ENCODE measurements at places on chromosomes 12 and 14.

- no peak for DNase-seq
Observed at GRCh38 chr12:112747501-112747900, 44.0 kb upstream of the RPH3A start.

- no peak for DNase-seq
Observed at GRCh38 chr12:30138483-30138882, 354.7 kb upstream of the TMTC1 start.

GRCh38 chr14:72649603-72650227 is 244.2 kb downstream of the DPF3 start:
- DNase-seq, result no peak

DNA sequence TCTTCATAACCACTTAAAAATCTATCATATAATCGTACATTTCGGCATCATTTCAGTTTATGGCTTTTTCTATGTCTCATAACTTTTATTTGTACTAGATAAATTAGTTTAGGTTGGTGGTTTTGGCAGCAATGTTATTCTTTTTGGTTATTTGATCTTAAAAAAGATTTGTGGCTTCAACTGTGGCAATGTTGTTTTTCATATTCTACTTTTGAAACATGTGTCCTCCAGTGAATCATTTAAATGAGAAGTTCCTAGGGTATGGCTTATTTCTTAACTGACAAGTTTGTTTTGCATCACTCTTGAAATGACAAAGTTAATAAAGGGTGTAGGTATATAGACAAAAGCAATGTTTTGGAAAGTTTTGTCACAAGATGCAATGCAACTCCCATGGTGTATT is 11.1 kb upstream of the KITLG start:
- no peak for DNase-seq

GRCh38 chr14:43981135-43981768 is 525.8 kb downstream of the FSCB start:
- DNase-seq, result no peak

GRCh38 chr12:53324113-53324778 is 2.8 kb upstream of the AAAS start:
- peak; percentile 64 for DNase-seq

GRCh38 chr14:85024931-85025330 is 505.0 kb upstream of the FLRT2 start:
- no peak for DNase-seq

GRCh38 chr12:100576331-100577036 is 3.0 kb downstream of the GAS2L3 start:
- peak; percentile 97 for DNase-seq

- no peak for DNase-seq
Observed at GRCh38 chr12:49811136-49811535, 17.1 kb downstream of the NCKAP5L start.
